ENCODE measurements at places on chromosomes 6 and 20. TPM values are rescaled to one million over a fixed set of nuclear protein-coding genes. Genes with fewer than 3 reads are reported as not detected.
A peak's percentile ranks its signal among the peaks of the same experiment; 100 is the strongest.

DNA sequence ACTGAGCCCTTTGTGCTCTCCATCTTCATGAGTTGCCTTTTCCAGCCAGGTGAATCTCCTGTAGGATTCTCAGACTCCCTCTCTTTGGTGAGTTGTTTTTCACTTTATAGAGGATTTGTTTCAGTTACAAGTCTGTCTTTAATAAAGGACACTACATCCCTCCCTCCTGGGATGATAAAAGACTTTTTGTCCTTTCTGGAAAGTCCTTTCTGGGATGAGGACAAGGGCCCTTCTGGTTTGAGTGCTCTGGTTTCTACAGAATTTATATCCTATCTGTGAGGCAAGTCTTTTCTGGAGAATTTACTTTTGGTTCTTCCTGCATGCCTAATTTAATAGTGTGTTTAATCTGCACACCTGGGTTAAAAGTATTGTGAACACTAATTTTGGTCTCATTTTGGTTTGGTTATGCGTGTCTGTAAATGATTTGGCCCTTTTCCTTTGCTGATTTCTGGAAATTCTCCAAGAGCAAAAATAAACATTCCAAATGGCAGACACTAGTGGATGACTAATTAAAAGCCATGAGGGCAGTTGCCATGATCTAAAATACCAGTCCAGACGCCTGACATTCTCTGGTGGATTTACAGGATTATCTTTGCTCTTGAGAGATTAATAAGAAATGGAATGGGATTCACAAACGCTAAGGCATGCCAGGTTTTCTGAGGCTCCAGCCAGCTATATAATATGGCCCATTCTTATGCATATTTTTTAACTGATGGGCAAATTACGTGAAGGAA, 44.8 kb downstream of the TCP11 start:
- DNase-seq: peak; percentile 31

The BMP5 gene
- not detected for total RNA-seq

GRCh38 chr6:99016355-99016754, 68.6 kb upstream of the FBXL4 start:
- DNase-seq: no peak

DNA sequence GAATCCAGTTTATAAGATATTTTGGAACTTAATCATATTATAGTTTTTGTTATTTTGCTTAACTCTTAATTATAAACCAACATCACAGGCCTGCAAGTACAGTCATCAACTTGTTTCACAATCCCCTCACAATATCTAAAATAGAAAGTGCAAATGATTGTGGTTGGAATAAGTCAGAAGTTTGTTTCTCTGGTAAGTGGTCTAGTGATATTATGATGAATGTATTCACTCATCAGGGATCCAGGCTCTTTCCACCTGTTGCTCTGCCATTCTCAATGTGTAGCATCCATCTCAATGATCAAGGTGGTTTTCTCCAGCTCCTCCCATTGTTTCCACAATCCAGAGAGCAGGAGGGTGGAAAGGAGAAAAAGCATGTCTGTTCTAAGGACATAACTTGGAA, 54.2 kb downstream of the OPN5 start:
- no peak for DNase-seq

- DNase-seq: no peak
These were observed 164.7 kb upstream of the SNX9 start for GRCh38 chr6:157658301-157658700.

The TSBP1 gene
- total RNA-seq: not detected

DNA sequence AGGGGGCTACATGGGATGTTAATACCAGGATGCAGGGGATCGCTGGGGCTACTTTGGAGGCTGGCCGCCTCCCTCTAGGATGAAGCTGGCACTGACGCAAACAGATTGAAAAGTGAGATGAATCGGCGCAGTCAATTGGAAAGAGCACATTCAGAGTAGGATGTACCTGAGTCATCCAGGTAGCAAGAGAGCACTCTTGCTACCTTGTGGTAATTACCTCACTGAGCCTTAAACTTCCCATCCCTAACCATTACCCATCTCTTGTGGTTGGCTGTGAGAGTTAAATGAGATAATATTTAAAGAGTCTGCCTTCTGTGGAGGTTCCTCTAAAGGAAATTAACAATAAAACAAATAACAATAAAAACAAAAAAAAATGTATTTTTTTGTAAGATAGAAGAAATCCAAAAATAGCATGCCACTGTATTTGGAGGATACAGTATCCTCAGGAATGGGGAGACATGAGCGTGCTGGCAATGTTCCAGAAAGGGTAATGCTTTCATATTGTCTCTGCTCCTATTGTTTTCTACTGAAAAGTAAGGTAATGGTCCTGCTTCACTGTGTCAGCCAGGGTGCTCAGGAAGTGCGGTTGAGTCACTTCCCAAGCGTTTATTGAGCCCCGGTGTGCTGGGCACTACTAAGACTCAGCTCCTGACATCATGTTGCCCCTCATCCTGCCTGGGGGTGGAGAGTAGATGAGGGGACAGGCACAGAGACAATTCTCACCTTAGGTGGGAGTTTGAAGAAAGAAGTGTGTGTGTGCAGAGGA, 301.1 kb downstream of the EYA4 start:
- peak; percentile 23 for DNase-seq

- DNase-seq: no peak
These were observed 21.9 kb upstream of the CST4 start for GRCh38 chr20:23710771-23711170.

DNA sequence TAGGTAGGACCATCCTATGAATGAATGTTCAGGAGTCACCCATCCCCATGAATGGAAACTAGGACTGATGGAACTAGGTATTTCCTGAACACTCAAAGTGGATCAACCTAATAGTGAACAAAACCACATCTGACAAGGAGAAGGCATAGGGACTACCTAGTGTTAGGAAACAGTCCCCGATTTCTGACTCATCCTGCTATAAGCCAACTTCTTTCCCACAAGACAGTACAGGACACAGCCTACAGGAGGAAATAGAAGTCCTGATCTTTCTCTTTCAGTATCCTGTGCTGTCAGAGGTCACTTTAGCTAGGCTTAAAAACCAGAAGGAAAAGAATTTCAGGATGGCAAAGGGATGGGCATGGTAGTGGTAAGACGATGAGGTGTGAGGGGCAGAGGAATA, 19.5 kb upstream of the GMDS start:
- DNase-seq: no peak

DNA sequence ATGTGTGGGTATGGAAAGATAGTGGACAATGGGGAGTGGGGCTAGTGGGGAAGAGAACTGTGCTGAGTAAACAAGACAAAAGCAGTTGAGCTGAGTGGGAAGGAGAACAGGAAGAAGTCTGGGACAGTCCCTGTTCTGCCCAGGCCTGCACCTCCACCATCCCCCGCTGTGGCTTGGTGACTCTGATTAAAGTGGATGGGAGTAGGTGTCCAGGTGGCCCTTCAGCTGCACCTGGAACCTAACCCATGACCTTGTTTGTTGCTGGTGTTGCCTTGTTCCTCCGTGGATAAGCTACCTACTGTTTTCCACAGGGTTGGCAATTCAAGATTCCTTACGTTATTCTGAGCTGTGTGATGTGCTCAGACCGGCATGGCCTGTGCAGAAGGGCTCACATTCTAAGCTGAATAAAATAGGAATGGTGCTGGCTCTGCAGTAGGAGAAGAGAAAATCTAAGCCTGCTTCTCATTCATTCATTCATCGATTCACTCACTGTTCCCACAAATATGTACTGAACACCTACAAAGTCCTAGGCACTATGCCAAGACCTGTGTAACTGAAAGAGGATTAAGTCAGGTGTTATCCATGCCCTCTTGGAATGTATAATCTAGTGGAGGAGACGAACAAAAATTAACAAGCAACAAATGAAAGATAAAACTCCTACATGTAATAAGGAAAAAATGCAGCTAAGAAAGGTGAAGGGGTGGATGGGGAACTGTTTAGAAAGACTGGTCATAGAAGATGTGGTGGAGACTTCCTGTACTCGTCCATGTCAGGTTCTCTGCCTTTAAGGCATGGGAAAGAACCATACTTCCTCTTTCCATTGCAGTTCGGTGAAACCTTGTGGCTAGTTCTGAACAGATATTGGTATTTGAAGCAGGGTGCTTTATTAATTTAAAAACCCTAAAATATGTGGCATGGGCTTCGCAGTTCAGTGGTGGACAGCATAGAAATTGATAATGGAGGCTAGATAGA, 10.1 kb upstream of the CALHM6 start:
- no peak for DNase-seq

GRCh38 chr6:44276667-44277640, 6.7 kb downstream of the TMEM151B start:
- no peak for DNase-seq

DNA sequence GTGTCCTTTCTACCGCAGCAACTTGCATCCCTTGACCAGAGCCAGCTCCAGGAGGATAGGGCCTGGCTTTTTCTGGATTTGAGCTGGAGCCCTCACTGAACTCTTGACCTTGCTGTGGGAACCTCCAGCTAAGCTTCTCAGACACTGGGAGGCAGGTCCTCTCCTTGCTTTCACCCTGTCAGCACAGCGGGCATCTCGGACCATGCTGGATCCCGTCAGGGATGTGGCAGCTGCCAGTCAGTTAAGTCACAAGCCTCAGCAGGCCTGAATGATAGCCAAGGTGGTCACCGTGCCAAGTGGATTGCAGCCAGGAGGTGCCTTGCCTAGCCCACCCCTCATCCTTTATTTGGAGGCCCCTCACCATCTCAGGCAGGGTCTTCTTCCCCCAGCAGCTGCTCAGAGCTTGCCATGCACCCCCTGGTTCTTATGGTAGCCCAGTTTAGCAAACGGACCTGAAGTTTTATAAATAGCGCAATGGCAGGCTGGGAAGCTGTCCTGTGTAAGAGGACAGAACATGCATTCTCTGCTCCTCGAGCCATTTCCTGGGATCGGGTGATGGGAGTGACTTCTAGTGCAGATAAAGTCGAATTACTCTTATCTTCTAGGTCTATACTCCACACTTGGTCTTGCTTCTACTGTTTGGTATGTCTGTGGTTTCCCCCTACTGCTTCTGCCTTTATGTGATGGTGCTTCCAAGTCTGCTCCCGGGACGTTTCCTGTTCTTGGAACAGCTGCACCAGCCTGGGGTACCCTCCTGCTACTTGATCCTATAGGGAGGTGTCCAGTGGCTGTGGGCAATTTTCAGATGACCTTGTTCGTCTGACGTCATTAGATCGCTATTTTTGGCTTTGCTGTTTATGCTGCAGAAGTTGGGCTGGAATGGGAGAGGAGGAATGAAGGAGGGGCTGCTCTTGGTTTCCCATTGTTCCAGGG, 7.1 kb upstream of the MYLK2 start:
- DNase-seq: no peak

DNA sequence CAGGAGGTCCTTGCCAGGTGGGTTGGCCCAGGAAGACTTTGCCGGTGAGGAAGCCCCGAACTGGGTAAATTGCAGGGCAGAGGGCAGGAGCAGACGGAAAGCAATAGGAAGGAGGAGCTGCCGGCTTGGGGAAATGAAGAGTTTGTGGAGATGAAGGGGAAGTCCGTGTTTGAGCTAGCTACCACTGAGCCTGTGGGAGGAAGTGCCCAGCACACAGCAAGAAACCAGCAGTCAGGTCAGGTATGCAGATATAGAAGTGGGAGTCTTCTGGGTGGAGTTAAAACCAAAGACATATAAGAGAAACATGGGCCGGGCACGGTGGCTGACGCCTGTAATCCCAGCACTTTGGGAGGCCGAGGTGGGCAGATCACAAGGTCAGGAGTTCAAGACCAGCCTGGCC, 34.7 kb downstream of the CD24 start:
- no peak for DNase-seq

GRCh38 chr20:35618263-35619131, 2.9 kb downstream of the SPAG4 start:
- no peak for DNase-seq

The BRPF3 gene
- total RNA-seq: 18.6 TPM

DNA sequence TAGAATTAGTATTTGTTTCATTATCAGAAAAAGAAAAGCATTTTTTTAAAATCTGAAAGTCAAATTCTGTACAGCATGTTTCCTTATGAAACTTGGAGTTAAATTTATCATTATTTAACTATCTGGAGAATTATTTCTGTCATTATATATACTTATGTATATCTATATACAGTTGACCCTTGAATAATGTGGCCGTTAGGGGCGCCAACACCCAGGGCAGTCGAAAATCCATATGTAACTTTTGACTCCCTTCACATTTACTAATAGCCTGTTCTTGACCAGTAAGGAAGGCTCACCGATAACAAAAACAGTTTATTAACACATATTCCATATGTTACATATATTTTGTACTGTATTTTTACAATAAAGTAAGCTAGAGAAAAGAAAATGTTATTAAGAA, 341.2 kb downstream of the ADGRB3 start:
- DNase-seq: no peak

DNA sequence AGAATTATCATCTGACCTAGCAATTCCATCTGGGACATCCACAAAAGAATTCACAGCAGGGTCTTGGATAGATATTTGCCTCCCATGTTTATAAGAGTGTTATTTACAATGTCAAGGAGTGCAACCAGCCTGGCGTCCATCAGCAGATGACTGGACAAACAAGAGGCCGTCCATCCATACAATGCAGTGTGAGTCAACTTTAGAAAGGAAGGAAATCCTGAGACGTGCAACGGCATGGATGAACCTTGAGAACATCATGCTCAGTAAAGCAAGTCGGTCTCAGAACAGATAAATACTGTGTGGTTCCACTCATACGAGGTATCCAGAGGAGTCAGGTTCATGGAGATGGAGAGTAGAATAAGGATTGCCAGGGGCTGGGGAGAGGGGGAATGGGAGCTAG, 46.4 kb downstream of the FOXF2 start:
- DNase-seq: no peak

DNA sequence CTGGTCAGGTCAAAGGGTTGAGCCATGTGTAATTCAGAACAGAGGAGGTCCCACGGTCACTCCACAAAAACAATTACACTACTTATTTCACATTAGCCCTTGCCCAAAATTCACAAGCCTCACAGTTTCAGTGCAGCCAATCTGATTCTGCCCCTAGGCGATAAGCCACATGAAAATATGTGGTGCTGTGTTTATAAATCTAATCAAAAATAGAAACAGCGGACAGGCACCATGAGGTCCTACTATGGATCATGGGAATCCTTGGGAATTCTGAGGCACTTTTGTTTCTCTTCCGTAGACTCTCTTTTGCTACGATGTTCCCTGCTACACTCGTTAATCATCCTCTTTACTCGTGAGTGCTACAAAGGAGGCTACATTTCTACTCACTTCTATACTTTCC, 476.1 kb downstream of the TFAP2A start:
- no peak for DNase-seq

- DNase-seq: no peak
These were observed 26.3 kb downstream of the GNL1 start for GRCh38 chr6:30530014-30530413.

The LY6G6F gene
- not detected for total RNA-seq

- no peak for DNase-seq
These were observed at the start of gene ITPR3 for GRCh38 chr6:33620856-33621710. Gene ITPR3 (plus strand): TSS chr6:33621322. CDS start chr6:33621603, 281 bp downstream.

DNA sequence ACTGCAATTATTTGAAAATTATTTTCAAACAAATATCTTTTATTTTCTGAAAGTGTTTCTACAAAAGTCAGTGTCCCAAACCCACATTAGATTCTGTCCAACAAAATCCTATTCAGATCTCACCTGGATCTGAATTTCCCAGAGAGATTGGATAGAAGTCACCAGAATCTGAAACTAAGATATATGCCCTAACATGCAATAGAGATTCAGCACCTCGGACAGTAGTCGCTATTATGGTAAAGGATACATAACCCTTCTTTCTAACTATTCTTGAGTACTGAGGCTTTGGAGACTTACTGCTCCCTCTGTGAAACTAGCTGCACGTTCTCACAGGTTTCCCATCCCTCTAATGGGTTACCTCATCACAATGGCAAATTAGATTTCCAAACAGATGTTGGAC, 151.4 kb downstream of the ID4 start:
- DNase-seq: no peak

- DNase-seq: no peak
These were observed 3.2 kb downstream of the SLC22A23 start for GRCh38 chr6:3453413-3454272.

The JAG1 gene
- 104 TPM for total RNA-seq
